ENCODE measurements at places on chromosomes 7 and 10. TPM values are rescaled to one million over a fixed set of nuclear protein-coding genes. Genes with fewer than 3 reads are reported as not detected.

DNA sequence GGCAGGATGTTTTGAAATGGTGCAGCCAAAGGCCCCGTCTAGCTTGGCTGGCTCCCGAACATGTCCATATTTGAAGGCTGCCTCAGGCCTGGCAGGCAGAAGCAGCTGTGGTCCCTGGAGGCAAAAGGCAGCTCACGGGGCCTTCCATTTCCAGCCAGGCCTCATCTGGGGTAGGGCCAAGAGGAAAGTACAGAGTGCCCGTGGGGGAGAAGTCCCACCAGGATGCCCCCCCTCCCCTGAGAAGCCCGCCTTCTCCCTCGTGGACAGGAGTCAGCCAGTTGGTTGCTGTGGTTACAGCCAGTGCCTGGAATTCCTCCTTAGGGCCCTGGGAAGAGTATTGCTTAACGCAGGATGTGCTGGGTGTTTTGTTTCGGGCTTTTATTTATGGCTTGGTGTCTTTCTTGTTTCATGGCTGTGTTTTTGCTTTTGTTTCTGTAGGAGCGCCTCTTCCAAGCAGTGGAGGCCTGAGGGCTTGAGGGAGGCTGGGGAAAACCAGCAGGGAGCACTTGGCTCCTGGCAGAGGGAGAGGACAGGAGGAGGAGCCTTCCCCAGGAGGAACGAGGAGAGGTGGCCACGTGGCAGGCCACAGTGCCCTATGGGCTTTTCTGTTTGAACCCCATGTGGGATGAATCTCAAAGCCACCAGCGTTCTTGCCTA lies 45.4 kb downstream of the CHST3 start:
- no peaks in the 10 kb centered on the region for H3K4me1 ChIP-seq
- no peaks in the 10 kb centered on the region for H3K36me3 ChIP-seq
- no peak overlapping the region for H3K4me3 ChIP-seq
- DNase-seq = no peak
- no peak overlapping the region for H3K27ac ChIP-seq

DNA sequence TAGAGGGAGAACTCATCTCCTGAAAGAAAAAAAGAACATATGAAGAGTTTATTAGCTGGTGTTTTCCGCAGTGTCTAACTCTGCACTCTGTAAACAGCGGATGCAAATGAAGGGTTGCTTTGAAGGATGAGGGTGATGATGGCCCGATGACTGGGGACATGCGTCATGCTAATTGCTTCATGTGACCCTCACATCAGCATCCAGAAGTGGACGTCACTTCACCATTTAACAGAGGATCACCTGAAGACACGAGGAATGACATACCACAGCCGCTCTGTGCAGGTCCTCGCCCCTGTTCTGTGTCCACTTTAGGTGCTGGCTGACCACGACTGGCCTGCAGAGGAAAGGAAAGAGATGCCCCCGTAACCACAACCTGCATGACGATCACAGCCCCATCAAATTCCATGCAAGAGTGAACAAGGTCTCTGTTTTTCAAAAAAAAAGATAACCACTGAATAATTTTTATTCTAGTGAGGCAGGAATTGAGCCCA lies 82.9 kb downstream of the KLF6 start:
- no peaks in the 10 kb centered on the region for H3K4me1 ChIP-seq
- H3K27me3 ChIP-seq = peaks cover 13% of the 10 kb centered on the region
- H3K36me3 ChIP-seq = no peaks in the 10 kb centered on the region
- no peak overlapping the region for H3K4me3 ChIP-seq
- DNase-seq = no peak

SSC4D gene
- total RNA-seq = 0.64 TPM

RBP3 gene
- not detected for total RNA-seq

DNA sequence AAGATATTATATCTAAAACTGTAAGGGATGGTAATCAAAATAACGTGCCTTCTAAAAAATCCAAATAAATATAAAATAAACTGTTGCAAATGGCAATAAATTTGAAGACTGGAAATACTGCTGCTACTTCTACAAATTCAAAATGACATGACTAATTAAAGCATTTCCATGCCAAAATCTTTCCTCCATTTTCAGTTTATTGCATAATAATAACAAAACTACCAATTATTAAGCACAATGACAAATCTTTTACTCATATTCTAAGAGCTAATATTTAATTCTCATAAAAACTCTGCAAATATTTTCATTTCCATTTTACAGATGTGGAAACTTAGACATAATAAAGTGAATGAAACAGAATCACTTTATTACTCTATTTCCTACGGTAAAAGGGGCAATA lies 38.8 kb upstream of the NEBL start:
- DNase-seq = no peak
- H3K27ac ChIP-seq = no peak overlapping the region
- H3K27me3 ChIP-seq = no peaks in the 10 kb centered on the region
- H3K4me3 ChIP-seq = no peak overlapping the region
- H3K4me1 ChIP-seq = no peaks in the 10 kb centered on the region
- no peaks in the 10 kb centered on the region for H3K36me3 ChIP-seq

CCDC146 gene
- total RNA-seq = 9.0 TPM

GRCh38 chr7:43656997-43657396 lies 72.3 kb downstream of the COA1 start:
- H3K36me3 ChIP-seq = peaks cover 56% of the 10 kb centered on the region
- H3K27ac ChIP-seq = no peak overlapping the region
- H3K4me1 ChIP-seq = peaks cover 76% of the 10 kb centered on the region
- H3K27me3 ChIP-seq = no peaks in the 10 kb centered on the region

DNA sequence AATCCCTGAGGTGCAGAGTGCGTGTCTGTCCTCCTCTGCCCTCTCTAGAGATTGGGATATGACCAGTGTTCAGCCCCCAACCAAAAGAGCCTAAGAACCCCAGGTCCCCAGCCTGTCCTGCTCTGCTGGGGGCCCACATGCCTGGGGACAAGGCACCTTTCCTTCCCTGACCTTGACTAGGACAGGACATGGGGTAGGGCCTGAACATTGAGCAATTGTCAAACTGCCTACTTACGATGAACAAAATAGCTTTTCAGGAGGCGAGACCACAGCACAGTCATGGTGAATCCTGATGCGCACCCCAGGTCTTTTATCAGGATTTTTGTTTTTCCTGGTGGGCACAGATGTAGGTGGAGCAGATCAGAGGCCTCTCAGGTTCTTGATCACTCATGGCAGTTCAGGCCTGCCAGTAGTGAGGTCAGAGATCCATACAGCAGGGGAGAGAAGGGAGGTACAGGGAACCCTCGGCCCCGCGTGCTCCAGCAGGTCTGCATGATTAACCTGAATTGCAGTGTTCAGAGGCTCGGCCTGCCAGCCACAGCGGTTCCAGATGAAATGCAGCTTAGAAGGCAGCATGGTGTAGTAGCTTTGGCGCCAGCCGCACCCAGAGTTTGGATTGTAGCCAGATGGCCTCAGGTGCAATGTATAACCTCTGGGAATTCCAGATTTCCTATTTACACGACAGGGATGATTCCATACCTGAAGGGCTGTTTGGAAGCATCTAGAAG lies 191.3 kb downstream of the CUX1 start:
- H3K27ac ChIP-seq = no peak overlapping the region
- H3K36me3 ChIP-seq = no peaks in the 10 kb centered on the region
- H3K27me3 ChIP-seq = no peaks in the 10 kb centered on the region

CYP2E1 gene
- total RNA-seq = 0.26 TPM

- DNase-seq = peak; percentile 54
- H3K4me1 ChIP-seq = peaks cover 19% of the 10 kb centered on the region
- no peaks in the 10 kb centered on the region for H3K36me3 ChIP-seq
- H3K4me3 ChIP-seq = no peak overlapping the region
- no peaks in the 10 kb centered on the region for H3K27me3 ChIP-seq
These were observed 295.2 kb downstream of the CAMK1D start for GRCh38 chr10:12644380-12645144.

GRCh38 chr10:26085549-26085948 lies 131.0 kb upstream of the GAD2 start:
- no peak for DNase-seq
- no peaks in the 10 kb centered on the region for H3K36me3 ChIP-seq
- no peak overlapping the region for H3K27ac ChIP-seq
- H3K27me3 ChIP-seq = no peaks in the 10 kb centered on the region
- no peak overlapping the region for H3K4me3 ChIP-seq

GRCh38 chr10:113169111-113169510 lies 219.1 kb downstream of the TCF7L2 start:
- no peaks in the 10 kb centered on the region for H3K36me3 ChIP-seq
- peaks cover 7% of the 10 kb centered on the region for H3K4me1 ChIP-seq
- no peak overlapping the region for H3K4me3 ChIP-seq
- DNase-seq = no peak
- H3K27me3 ChIP-seq = peaks cover 50% of the 10 kb centered on the region

DNA sequence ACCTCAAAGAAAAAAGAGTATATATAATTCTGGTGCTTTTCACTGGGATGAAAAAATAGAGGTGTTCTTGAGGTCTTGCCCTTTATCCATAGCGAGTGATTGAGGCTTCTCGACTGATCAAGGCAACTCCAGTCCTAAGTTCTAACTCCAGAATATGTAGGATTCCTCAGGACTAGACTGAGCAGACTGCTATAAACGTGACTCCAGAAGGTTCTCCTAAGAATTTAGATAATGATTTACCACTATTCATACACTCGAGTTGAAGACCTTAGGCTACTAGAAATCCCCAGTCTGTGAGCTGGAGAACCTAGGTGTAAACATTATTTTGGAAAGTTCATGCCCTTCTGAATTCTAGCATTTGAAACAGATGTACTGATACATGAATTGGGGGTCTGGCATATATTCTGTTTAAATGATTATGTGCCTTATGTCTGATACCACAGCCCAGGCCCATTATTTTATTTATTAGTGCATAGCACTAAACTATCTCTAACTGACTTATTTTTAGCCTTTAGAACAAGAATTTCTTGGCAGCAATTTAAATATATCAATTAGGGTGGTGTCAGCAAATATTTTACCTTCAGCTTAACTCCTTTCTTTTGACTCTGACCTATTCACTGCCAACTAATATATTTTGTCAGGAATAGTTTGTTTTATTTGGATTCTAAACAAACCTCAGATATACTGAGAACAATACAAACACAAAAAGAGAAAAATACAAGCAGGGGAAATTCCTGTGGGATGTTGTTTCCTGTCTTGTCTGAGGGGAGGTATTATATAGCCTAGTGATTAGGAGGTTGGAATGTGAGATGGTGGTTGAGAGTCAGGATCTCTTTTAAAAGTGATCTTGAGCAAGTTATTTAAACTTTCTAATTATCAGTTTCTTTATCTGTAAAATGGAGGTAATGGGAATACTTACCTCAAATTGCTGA lies 75.8 kb downstream of the PODXL start:
- no peak overlapping the region for H3K4me3 ChIP-seq
- no peak for DNase-seq
- no peaks in the 10 kb centered on the region for H3K27me3 ChIP-seq
- H3K27ac ChIP-seq = no peak overlapping the region
- peaks cover 10% of the 10 kb centered on the region for H3K36me3 ChIP-seq
- no peaks in the 10 kb centered on the region for H3K4me1 ChIP-seq

DNA sequence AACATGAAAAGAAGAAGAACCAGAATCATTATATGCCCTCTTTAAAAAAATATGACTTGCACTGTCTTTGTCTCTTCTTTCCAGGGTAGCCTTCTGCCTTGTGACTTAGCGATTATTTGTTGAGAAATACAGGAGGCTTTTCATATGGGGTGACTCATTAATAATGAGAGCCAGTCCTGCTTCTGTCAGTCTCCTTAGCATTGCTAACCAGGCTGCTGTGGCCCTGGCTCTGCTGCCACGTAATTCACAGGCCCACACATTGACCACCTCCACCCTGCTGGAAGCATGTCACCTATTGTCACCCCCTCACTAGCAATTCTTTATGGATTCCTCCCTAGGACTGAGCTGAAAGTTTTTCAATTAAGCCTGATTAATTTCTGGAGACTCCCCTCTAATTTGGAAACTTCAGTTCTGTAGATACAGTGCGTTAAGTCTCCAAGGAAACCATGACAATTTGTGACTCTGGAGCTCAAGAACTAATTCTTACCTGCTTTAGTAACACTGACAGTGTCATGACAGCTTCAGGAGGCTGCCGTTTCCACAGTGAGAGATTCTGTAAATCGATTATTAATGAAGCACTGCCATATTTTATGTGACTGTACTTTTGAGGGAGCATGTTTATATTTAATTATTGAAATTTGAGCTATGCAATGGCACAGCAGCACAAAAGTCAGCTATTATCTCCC lies 267.9 kb upstream of the SP8 start:
- H3K36me3 ChIP-seq = no peaks in the 10 kb centered on the region
- H3K27ac ChIP-seq = no peak overlapping the region
- H3K4me3 ChIP-seq = no peak overlapping the region
- H3K4me1 ChIP-seq = no peaks in the 10 kb centered on the region
- no peaks in the 10 kb centered on the region for H3K27me3 ChIP-seq

DNA sequence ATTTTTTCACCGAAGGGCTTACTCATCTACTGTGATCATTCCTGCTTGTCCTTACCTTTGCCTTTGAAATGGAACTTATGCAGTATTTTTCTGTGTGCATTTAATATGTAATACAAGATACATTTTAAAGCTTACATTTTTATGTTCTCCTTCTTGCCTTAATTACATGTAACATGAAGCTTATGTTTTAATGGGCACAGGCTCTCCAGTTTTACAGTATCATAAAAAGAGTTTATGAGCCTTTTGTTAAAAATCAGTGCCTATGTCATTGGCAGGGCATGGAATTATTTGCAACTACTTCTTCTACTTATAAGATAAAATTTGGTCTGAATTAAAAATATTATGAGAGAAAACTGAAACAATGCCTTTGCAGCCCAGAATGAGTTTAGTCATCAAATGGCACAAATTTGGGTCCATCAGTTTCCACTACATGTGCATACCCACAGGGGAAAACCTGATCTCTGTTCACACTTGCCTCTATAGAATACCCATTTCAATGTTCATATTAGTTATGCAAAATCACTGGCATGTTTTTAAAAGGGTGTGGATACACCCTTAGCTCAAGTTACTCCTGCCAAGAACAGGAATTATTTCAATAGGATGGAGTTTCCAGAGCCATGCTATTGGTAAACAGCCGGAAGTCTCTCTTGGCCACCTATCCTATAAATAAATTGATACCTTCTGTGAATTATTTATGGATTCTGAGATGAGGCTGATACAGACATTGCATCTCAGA lies 27.9 kb upstream of the WNT16 start:
- no peak overlapping the region for H3K27ac ChIP-seq
- no peak overlapping the region for H3K4me3 ChIP-seq
- H3K36me3 ChIP-seq = no peaks in the 10 kb centered on the region
- no peaks in the 10 kb centered on the region for H3K4me1 ChIP-seq
- peaks cover 23% of the 10 kb centered on the region for H3K27me3 ChIP-seq
- no peak for DNase-seq

IMPDH1 gene
- total RNA-seq = 54.1 TPM

GRCh38 chr7:36984710-36985312 lies 260.5 kb upstream of the AOAH start:
- no peak for DNase-seq
- H3K36me3 ChIP-seq = peaks cover 14% of the 10 kb centered on the region
- peak overlapping the region; percentile 60 for H3K27ac ChIP-seq
- peaks cover 13% of the 10 kb centered on the region for H3K4me1 ChIP-seq
- no peaks in the 10 kb centered on the region for H3K27me3 ChIP-seq

CAMK2B gene
- total RNA-seq = 0.63 TPM

GRCh38 chr7:26159243-26159642 lies 7.2 kb downstream of the NFE2L3 start:
- H3K36me3 ChIP-seq = peaks cover 33% of the 10 kb centered on the region
- H3K4me3 ChIP-seq = no peak overlapping the region
- no peaks in the 10 kb centered on the region for H3K27me3 ChIP-seq
- DNase-seq = no peak
- peaks cover 79% of the 10 kb centered on the region for H3K4me1 ChIP-seq

GRCh38 chr10:73899423-73899822 lies 11.5 kb upstream of the PLAU start:
- no peaks in the 10 kb centered on the region for H3K36me3 ChIP-seq
- H3K4me3 ChIP-seq = no peak overlapping the region
- no peak for DNase-seq
- peaks cover 17% of the 10 kb centered on the region for H3K27me3 ChIP-seq
- peaks cover 18% of the 10 kb centered on the region for H3K4me1 ChIP-seq

Data from activated CD8-positive, alpha-beta memory T cell treated with anti-CD3 and anti-CD28 coated beads, Interleukin-2, amount 10 ng/mL, durations not matched to agents 7 days and 5 days (primary cell).